ENCODE measurements at places on chromosomes 5 and 9.
A peak's percentile ranks its signal among the peaks of the same experiment; 100 is the strongest.

GRCh38 chr9:87139099-87139730, 191.9 kb upstream of the GAS1 start:
- no peak for DNase-seq

DNA sequence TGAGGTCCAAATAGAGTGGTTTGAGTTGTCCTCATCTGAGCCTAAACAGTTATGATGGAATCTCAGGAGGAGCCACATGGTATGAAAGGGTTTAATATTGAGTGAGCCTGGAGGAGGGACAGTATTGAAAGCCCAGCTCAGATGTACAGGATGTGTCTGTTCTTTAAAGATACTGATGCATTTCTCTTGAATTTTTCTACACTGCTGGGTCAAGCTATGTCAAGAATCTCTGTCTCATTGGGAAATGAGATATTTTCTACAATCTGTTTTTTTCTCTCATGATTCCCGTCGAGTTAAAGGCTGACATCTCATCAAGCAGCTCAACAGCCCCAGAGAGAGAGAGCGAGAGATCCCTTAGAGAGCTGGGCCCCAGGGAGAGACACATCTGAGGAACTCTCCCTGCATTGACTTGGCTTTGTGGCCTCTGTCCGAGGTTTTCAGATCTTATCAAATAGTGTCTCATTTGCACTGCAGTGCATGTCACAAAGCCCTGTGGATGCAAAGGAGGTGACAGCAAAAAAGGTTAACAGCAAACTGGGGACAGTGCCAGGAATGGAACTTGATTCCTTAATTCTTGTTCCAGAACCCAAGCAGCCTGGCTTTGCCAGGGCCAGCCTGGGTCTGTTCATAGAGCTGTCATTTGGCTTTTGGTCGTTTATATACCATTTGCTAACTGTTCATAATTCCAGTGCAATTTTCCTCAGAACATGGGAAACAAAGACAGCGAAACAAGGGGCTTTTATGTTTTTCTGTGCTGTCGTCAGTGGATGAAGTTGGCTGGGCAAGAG, 19.0 kb upstream of the ACTBL2 start:
- DNase-seq: no peak

GRCh38 chr9:21031091-21031807, at the start of gene HACD4:
HACD4 (minus strand) TSS chr9:21031640; CDS start chr9:21031590, 50 bp downstream.
- DNase-seq: peak; percentile 35

DNA sequence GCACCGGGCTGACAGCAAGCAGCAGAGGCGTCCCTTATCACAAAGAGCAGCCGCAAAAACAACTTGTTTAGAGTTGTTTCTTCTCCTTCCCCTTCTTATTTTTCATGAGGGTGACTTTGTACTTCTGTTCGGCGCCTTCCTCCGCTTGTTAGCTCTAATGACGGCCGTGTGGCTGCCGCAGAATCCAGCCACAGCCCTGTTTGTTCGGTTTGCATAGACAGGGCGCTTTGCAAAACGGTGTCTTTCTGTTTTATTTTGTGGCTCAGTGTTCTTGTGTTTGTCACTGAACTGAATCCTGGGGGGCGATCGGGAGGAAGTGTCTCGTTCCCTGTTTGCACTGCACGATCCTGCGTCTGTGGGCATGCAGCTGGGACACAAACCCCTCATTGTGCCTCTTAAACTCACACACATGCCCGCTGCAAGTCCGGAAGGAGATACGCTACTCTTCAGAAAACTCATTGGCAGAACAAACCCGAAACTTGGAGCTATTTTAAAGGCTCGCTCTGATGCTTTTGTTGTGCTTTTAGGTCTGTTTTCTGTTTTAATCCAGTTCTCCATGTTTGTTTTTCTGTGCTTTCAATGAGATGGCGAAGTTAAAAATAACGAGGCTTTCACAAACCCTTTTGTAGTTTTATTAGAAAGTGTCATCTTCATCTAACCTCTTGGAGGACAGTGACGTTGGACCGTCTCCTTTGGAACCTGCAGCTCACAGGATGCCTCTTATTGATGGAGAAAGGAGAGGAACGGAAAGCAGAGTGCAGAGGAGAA, 213.9 kb downstream of the IRX2 start:
- no peak for DNase-seq

DNA sequence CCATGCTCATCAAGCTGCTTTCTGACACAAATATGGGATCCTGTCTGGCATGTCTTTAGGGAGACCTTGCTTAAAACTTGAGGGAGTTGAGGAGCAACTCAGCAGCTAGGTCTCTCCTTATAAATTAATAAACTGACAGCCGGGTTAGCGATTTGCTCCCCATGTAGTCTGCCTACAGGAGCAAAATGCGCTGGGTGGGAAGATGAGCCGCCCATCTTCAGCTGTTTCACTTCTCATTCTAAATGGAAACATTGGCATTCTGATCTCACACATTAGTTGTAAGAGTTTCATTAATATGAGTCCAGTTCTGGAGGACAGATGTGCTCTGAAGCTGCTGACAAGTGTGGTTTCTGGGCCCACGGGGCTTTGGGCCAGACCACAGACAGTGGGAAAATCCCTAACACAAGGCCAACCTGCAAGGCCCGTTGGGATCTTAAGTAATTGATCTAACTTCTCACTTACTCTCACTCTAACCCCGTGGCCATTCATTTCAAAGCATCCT, 197.0 kb downstream of the MCTP1 start:
- DNase-seq: no peak

GRCh38 chr9:117437283-117437682, 22.4 kb upstream of the ASTN2 start:
- DNase-seq: no peak

DNA sequence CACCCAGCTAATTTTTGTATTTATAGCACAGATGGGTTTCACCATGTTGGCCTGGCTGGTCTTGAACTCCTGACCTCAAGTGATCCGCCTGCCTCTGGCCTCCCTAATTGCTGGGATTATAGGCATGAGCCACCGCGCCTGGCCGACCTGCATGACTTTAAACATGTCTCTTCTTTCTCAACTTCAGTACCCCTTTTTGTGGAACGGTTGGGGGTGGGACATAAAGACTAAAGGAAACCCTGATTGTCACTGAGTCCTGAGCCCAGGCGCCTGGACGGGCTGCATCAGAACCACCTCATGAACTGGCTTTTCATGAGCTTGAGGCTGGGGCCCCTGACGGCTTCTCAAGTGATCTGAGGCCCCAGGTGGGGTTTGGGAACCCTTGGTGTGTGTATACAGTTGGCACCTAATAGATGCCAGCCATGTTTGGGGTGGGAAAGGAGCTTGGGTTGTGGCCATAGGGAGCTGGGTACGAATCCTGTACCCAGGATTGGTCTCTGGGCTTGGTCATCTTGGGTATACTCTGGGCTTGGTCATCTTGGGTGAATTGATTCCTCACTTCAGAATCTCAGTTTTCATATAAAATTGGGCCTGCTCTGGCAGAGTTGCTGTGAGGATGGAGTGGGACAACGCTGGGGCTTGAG, 2.2 kb downstream of the GRK6 start:
- DNase-seq: no peak

- no peak for DNase-seq
Observed at GRCh38 chr5:84393969-84394368, 9.3 kb upstream of the EDIL3 start.
